ENCODE measurements at places on chromosomes 6 and 20.

- no peak for DNase-seq
These were observed 817 bp upstream of the SLCO4A1 start for GRCh38 chr20:62641321-62642050.

GRCh38 chr20:18395544-18395943 is 71.3 kb downstream of the DZANK1 start:
- DNase-seq = no peak

DNA sequence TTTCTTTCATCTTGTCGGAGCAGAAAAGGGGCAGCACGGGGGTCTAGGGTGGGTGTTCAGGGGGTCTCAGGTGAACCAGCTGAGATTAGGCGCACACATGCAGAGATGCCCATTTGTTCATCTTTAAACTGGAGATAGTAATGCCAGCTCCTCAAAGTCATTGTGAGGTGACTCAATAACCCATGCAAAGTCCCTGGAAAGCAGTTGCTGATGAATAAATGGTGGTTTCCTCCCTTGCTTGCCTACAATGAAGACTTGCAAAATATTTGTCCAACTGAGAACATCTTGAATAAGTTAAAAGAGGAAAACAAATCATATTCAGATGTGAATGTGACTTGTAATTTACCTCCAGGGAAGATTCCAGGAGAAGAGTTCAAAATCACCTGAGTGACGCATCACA is 206.9 kb downstream of the LY86 start:
- no peak for DNase-seq

- DNase-seq = no peak
These were observed 273.3 kb upstream of the JARID2 start for GRCh38 chr6:14972379-14973067.

DNA sequence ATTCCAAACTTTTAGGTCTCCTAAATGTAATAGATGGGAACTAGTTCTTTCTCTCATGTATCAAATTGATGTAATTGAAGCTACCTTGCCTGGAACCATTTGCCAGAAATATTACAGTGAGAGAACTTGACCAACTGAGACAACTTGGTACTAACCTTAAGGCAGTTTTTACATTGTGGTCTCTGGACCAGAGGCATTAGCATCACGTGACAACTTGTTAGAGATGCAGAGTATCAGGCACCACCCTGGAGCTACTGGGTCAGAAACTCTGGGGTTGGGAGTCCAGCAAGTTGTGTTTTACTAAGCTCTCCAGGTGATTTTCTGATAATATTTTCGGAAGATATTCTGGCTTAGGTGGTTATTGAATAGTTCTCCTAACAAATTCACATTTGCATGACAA is 982.1 kb upstream of the SLC35B3 start:
- DNase-seq = no peak

DNA sequence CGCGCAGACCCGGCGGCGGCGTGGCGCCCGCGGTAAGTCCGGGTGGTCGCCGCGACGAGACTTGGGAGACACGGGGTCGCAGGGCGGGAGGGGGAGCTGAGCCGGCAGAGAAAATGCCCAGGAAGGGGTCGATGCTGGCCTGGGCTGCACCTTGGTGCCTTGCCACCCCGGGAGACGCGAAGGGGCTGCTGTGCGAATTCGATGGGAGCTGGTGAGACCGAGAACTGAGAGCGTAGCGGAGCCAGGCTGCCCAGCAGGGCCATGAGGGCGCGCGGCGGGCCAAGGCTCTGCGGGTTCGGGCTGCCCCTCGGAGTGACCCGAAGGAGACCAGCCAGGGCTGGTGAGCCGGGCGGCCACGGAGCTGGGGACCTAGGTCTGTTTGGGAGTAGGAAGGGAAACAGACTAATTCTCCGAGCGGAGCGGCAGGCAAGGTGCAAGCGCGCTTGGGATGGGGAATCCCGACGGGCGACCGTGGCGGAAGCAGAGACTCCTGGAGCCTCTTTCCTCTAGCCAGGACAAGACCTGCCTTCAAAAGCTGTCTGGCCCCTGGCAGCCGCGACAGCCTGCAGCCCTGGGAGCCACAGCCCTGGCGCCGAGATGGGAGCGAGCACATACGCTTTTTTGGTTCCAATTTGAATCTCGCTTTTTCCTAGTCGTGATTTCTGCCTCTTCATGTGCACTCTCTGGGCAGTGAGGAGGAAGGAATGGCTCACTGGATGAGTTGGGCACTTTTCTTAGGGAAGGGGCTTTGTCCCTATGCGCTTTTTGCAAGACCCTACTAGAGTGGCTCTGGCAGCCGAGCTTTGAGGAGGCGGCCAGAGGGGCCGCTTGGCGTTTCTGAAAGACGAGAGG is 691 bp downstream of the SYNDIG1 start:
- no peak for DNase-seq

GRCh38 chr6:154230910-154231595 is 125.5 kb downstream of the IPCEF1 start:
- DNase-seq = no peak

- DNase-seq = no peak
These were observed 173.6 kb upstream of the SGK1 start for GRCh38 chr6:134491477-134491876.

DNA sequence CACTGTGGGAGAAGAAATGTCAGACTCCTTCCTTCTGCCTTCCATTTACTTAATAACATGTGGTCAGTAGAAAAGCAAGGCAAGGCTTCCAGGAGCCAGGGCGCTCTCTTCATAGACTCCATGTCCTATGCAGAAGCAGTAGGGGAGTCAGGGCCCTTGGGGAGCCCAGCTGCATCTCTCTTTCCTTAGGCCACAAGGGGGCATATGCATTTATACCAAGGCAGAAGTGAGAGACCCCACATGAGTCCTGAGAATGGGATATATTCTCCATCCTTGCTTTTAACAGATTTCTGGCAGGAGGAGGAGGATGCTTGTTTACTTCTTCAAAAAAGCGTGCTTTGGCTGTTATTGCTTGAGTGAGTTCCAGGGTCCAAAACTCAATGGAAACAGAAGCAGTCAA is 198.5 kb downstream of the HIVEP2 start:
- no peak for DNase-seq

- DNase-seq = peak; percentile 40
These were observed 290.6 kb upstream of the ZNF337 start for GRCh38 chr20:25987073-25987927.

DNA sequence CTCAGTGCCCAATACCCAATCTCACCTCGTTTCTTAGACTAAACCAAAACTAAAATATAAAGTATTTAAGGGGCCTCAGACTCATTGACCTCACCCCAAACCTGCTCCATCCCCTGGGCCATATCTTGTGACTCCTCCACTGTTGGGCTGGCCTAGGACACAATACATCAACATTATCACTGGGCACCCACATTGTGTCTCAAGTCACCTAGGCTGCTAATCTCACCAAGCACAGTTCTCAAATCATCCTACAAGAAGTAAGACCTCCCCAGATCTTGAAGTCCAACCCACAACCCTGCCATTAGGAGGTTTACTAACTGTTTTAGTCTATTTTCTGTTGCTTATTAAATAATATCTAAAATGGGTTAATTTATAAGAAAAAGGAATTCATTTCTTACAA is 96.2 kb downstream of the CRYBG1 start:
- no peak for DNase-seq

- no peak for DNase-seq
These were observed 50.3 kb downstream of the ABHD12 start for GRCh38 chr20:25340380-25340779.

GRCh38 chr6:37689381-37689780 is 8.3 kb downstream of the MDGA1 start:
- DNase-seq = no peak

DNA sequence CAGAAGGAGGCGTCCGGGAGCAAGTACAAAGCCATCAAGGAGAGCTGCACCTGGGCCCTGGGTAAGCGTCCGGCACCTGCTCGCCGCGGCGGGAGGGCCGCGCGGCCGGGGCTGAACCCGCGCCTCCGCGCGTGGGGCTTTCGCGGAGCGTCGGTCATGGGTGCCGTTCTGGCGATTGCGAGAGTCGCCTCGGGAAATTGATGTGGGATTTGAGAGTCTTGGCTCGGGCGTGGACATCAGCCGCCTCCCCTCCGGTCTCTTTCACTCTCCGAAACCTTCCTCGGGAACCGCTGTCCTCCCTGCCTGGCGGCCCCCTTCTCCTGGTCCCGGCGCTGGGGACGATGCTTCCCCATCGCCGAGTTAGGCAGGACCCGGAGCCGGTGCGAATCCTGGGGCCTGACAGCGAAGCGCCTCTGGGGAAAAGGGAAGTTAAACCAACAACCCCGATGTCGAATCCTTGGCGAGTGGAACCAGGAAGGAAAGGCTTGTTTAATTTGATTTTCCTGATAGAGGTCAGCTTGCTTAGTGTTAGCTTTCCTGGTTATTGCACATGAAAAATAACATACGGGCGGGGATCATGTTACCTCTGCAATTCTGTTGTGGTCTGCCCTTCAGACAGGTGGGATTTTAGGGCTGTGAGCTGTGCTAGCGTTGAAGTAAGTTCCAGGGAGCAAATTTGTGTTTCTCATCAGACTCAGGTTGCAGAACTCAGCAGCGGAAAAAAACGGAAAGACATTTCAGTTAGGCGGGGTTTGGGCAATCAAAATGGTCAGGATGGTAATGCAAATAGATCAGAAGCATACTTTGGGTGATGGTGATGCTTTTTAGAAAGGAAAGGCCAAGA is 594 bp downstream of the ARFGEF3 start:
- DNase-seq = no peak

DNA sequence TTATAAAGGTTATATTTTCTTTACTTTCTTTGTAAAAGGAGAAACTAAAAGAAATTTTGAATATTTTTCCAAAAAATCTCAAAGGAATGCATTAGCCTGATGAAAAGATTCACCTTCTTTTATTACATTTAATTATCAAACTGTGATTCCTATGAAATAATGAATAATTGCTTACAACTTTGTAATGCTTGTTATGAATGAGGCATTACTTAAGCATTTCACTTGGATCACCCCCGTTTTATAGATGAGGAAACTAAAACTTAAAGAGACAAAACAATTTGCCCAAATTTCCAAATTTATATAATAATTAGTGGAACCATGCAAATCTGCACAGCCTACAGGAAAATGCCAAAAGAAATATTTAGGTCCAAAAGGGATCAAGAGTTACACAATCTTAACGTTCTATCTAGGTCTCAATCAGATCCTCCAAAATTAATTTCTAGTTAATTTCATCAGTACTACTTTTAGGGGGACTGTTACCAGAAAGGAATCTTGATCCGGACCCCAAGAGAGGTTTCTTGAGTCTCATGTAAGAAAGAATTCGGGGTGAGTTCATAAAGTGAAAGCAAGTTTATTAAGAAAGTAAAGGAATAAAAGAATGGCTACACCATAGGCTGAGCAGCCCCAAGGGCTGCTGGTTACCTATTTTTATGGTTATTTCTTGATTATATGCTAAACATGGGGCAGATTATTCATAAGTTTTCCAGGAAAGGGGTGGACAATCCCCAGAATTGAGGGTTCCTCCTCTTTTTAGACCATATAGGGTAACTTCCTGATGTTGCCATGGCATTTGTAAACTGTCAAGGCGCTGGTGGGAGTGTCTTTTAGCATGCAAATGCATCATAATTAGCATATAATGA is 288.0 kb downstream of the ADGB start:
- DNase-seq = no peak

DNA sequence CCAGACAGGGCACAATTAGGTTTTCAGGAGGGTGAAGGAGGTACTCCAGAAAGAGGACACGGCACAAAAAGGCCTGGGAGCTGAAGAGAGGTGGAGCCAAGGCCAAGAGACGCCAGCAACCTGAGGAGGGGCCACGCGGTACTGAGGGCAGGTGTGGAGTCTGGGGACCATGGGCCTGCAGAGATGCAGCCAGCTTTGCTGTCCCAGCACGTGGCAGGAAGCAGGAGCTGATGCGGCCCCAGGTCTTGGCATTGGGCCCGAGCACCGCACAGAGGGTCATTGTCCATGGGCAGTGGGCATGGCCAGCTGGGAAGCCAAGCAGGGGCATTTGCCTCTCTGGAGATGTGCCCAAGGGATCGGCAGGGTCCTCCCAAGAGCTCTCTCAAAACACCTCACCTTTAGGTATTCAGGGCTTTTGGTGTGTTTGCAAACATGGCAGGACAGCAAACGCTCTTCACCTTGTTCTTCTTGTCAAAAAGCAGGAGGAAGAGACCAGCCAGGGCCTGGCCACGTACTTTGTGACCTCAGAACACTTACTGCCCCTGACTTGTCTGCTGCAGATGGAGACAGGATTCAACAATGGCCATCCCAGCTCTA is 1.4 kb upstream of the BPIFB1 start:
- no peak for DNase-seq

- no peak for DNase-seq
These were observed 9.7 kb downstream of the NOTCH4 start for GRCh38 chr6:32214126-32214525.

GRCh38 chr6:10269814-10270472 is 144.9 kb downstream of the TFAP2A start:
- DNase-seq = no peak

- DNase-seq = no peak
These were observed 8.5 kb upstream of the CST11 start for GRCh38 chr20:23461180-23461579.

DNA sequence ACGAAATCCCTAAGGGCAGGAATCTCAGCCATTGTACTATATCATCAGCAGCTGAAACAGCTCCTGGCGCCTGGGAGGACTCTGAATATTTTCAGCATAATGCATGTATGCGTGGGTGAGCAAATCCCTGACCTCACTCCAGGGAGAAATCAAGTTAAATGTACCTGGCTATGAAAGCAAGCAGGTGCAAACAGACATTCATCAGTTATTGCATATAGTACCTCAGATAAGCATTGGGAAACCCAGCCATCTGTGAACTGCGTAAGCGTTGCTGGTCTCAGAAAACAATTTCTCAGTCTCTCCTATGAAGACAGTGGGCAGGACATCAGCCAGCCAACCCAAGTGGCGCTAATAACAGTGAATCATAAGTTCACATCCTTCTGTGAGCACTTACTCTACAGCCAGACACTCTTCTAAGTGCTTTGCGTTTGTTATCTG is 622.6 kb downstream of the EPM2A start:
- no peak for DNase-seq

- DNase-seq = no peak
These were observed 62.3 kb upstream of the NKX2-2 start for GRCh38 chr20:21575981-21576740.

- DNase-seq = no peak
These were observed 166.2 kb downstream of the TRIM27 start for GRCh38 chr6:28757429-28758045.

- no peak for DNase-seq
These were observed 169.3 kb downstream of the OGFRL1 start for GRCh38 chr6:71457929-71458328.

DNA sequence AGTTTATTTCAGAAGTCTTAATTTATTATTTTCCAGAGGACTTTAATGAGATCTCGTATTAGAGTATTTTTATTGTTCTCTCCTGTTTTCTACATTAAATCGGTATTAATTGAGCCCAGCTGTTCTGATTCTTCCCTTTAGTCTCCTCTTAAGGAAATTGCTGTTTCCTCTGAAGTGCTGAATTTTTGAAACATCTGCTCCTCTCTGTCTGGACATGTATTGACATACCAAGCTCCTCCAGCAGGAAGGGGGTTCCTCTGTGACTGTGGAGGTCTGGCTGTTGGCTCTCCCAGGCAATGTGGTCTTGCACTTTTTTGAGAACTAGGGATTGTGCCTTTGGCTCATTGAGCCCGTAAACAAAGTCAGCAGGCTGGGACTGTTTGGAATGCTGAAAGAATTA is 74.9 kb downstream of the MAP3K4 start:
- no peak for DNase-seq

- no peak for DNase-seq
These were observed 181.9 kb downstream of the SYNDIG1 start for GRCh38 chr20:24651171-24651975.

Data from stimulated activated CD8-positive, alpha-beta memory T cell treated with anti-CD3 and anti-CD28 coated beads, Interleukin-2, amount 100 ng/mL, for 48 hours (primary cell).